ENCODE measurements at places on chromosomes 7 and 10.

- no peak for DNase-seq
Observed at GRCh38 chr10:73126343-73126742, 16.1 kb downstream of the NUDT13 start.

GRCh38 chr7:131921016-131921415 lies 364.6 kb upstream of the PODXL start:
- no peak for DNase-seq

GRCh38 chr10:43198682-43199005 lies 60.4 kb downstream of the CSGALNACT2 start:
- DNase-seq = no peak

DNA sequence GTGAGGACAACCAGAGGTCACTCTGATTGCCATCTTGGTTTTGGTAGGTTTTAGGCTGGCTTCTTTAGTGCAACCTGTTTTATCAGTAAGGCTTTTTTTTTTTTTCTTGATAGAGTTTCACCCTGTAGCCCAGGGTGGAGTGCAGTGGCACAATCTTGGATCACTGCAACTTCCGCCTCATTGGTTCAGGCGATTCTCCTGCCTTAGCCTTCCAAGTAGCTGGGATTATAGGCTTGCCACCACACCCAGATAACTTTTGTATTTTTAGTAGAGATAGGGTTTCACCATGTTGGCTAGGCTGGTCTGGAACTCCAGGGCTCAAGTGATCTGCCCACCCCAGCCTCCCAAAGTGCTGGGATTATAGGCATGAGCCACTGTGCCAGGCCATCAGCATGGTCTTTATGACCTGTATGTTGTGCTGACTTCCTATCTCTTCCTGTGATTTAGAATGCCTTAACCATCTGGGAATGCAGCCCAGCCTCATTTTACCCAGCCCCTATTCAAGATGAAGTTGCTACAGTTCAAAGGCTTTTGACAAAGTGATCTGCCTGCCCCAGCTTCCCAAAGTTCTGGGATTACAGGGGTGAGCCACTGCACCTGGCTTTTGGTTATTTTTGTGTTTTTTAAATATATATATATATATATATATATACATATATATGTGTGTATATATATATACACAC lies 7.0 kb upstream of the ZNF425 start:
- no peak for DNase-seq

Data from pons (tissue), 1 donor.